ENCODE measurements at places on chromosomes 13 and 19. TPM values are rescaled to one million over a fixed set of nuclear protein-coding genes. Genes with fewer than 3 reads are reported as not detected.

The NPAS1 gene
- total RNA-seq = 3.6 TPM

DNA sequence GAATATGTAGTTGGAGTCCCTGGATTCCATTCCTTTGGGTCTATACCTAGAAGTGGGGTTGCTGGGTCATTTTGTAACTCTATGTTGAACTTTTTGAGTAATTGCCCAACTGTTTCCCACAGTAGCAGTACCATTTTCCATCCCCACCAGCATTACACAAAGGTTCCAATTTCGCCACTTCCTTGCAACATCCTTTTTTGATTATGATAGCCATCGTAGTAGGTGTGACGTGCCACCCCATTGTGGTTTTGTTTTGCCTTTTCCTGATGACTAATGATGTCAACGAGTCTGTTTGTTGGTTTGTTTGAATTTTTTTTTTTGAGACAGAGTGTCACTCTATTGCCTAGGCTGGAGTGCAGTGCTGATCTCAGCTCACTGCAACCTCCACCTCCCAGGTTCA lies 3.3 kb upstream of the PEX11G start:
- no peak for DNase-seq

The MAG gene
- 2.1 TPM for total RNA-seq

- DNase-seq = no peak
These were observed 152.5 kb downstream of the RGCC start for GRCh38 chr13:41609828-41610227.

GRCh38 chr13:70080012-70080411 lies 27.6 kb upstream of the ATXN8OS start:
- DNase-seq = no peak

The LIG1 gene
- 84.9 TPM for total RNA-seq

The FCHO1 gene
- 2.5 TPM for total RNA-seq

The DCLK1 gene
- 47.1 TPM for total RNA-seq

- DNase-seq = no peak
These were observed 36.6 kb downstream of the NUFIP1 start for GRCh38 chr13:44952671-44953070.

DNA sequence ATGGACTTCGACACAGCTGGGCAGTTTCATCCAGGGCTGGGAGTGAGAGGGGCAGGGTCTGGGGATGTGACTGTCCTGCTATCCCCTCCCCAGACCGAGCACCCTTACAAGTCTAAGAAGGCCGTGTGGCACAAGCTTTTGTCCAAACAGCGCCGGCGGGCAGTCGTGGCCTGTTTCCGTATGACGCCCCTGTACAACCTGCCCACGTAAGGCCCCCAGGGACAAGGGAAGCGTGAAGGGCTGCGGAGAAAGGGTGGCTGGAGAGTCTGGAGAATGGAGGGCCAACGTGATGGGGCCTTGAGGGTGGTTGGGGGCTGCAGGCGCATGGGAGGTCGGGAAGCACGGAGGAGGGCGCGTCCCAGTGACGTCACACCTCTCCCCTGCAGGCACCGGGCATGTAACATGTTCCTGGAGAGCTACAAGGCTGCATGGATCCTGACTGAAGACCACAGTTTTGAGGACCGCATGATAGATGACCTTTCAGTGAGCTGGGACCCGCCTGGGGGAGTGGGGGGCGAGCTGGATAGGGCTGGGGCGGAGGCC lies 89.5 kb downstream of the MAP4K1 start:
- no peak for DNase-seq

The SHISA2 gene
- total RNA-seq = 10.0 TPM

- no peak for DNase-seq
These were observed 452.7 kb downstream of the SUCLA2 start for GRCh38 chr13:47548294-47548840.

DNA sequence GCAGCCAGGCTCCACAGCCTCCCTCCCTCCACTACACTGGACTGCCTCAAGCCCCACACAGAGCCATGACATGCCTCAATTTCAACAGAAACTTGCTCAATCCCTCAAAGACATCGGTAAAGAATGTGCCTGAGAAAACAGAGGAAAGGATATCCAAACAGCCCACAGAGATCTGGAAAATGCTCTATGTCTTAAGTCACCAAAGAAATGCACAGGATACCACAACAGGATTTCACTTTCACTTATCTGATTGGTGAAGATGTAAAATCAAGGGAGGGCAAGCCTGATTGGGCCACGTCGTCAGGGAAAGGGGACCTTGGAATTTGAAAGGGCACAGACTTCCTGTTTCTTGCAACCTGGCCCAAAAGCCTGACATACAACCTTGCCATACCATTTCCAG lies 14.2 kb downstream of the CACNA1A start:
- no peak for DNase-seq

The ARID3A gene
- total RNA-seq = 124 TPM

The PRTN3 gene
- total RNA-seq = not detected

- DNase-seq = no peak
These were observed 30.3 kb upstream of the SEMA6B start for GRCh38 chr19:4589579-4590410.

- DNase-seq = no peak
These were observed 66.8 kb downstream of the MRPL57 start for GRCh38 chr13:21243045-21243897.

DNA sequence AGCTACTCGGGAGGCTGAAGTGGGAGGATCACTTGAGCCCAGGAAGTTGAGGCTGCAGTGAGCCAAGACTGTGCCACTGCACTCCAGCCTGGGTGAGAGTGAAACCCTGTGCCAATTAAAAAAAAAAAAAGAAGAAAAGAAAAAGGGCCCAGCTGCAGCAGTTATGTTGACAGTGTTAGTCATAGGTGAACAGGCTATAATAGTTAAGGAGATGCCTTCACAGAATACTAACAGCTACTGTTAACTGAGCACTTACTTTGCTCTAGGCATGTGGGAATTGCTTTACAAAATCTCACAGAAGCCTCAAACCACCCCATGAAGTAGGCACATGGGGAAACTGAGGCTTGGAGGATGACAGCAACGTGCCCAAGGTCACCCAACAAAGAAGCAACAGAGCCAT lies 3.9 kb downstream of the FBXO17 start:
- no peak for DNase-seq

The SNAPC2 gene
- total RNA-seq = 13.7 TPM

The IGLON5 gene
- total RNA-seq = 18.0 TPM

DNA sequence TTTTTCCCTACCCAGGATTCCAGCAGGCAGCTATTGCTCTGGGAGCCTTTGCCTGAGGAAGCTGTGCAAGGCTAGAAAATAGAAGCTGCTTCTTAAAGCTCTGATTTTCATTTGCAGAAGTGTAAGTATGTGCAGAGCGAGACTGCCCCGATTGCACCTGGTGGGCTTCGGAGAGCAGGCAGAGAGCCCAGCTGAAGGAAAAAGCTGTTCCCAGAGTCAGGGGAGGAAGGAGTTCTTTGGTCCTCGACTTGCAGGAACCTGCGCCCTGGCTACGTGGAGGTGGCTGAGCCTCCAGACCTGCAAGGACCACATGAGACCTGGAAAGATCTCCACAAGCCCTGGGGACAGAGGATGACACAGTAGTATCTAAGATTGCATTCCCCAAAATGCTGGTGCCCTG lies 235.0 kb upstream of the ARGLU1 start:
- DNase-seq = no peak

GRCh38 chr19:9018163-9018875 lies 8.1 kb upstream of the MUC16 start:
- no peak for DNase-seq

GRCh38 chr19:19997656-19998268 lies 41.5 kb downstream of the ZNF682 start:
- no peak for DNase-seq

- no peak for DNase-seq
These were observed 11.1 kb downstream of the NTN5 start for GRCh38 chr19:48661711-48662090.

GRCh38 chr13:20331949-20332348 lies 99.8 kb upstream of the GJB6 start:
- no peak for DNase-seq

GRCh38 chr13:44385401-44385800 lies 11.8 kb downstream of the SERP2 start:
- no peak for DNase-seq

GRCh38 chr13:43263047-43263446 lies 239.7 kb downstream of the DNAJC15 start:
- no peak for DNase-seq

- DNase-seq = no peak
These were observed 842 bp downstream of the SIGLEC9 start for GRCh38 chr19:51125421-51126075.

DNA sequence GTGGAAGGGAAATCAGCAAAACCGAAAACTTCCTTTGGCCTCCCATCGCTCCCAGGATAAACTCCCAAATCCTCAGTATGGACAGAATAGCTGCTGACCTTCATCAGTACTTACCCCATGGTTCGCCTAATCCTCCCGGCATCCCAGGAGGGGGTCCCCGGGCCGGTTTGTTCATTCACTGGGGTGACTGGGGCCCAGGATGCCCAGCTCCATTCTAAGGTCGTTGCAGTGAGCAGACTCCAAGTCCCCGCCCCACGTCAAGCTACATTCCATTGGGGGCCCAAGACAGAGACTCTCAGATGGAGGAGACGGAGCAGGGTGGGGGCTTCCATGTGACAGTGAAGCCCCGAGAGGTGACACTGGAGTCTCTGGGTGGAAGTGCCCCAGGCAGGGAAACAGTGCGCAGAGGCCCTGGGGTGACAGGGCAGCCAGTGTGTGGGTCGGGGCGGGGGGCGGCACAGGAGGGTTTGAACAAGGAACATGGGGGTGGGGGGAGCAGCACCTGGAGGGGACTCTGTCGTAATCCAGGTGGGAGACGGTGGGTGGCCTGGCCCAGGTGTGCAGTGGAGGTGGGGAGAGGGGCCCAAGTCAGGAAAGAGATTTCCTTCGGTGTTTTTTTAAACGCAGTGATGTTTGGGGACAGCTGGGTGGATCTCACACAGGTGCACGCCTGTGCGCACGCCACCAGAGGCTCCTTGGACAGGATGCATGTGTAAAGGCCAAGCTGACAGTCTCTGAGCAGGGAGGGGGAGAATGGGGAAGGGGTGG lies 5.1 kb downstream of the SSBP4 start:
- DNase-seq = no peak

DNA sequence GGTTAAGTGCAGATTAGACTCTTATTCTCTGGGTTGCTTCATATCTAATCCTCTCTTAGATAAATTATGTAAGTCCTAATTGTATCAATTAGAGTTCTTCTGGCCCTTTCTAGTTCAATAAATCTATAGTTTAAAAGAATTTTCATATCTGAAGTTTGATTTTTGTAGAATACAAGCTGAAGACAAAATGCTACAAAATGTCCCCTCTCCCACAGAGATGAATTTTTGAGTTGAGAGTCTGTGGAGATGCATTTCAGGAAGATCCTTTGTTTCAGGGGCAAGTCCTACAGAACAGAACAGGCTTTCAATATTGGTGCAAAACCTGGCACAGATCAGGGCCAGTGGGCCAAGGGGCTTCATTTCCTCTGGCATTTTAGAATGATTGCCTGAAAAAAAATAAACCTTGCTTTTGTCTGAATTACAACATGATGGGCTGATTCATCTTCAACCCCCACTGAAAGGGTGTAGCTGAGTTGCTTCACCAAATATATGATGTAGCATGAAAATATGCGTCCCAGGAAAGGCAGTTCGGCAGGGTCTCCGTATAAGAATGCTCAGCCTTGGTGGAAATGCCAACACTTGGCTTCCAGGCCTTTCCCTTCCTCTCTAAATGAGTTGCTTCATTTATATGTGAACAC lies 6.4 kb upstream of the IPO5 start:
- no peak for DNase-seq

- DNase-seq = no peak
These were observed 206.7 kb upstream of the RFC3 start for GRCh38 chr13:33611121-33611805.

The ZNF611 gene
- 24.7 TPM for total RNA-seq

The HIF3A gene
- total RNA-seq = 46.1 TPM

- DNase-seq = no peak
These were observed 8.2 kb downstream of the EID2B start for GRCh38 chr19:39524495-39524894.

The BEST2 gene
- not detected for total RNA-seq

The CABP5 gene
- total RNA-seq = not detected

GRCh38 chr19:39174558-39175544 lies 21.9 kb upstream of the NCCRP1 start:
- DNase-seq = no peak

The ZNF626 gene
- 18.1 TPM for total RNA-seq

- no peak for DNase-seq
These were observed 13.1 kb downstream of the AP2A1 start for GRCh38 chr19:49779731-49780555.

The ZFP14 gene
- total RNA-seq = 7.6 TPM

- no peak for DNase-seq
These were observed 81.0 kb upstream of the UBAC2 start for GRCh38 chr13:99119656-99120055.

GRCh38 chr13:77180011-77180410 lies 146.9 kb downstream of the MYCBP2 start:
- no peak for DNase-seq

GRCh38 chr19:17942582-17943273 lies 9.9 kb downstream of the CCDC124 start:
- no peak for DNase-seq

- no peak for DNase-seq
These were observed 682.6 kb upstream of the SGCG start for GRCh38 chr13:22497991-22498780.

GRCh38 chr19:17135001-17135853 lies 59.6 kb downstream of the MYO9B start:
- DNase-seq = peak; percentile 90

- DNase-seq = no peak
These were observed 503.0 kb downstream of the PCDH17 start for GRCh38 chr13:58134525-58134924.

All from type B pancreatic cell (in vitro differentiated cells).